ENCODE measurements at places on chromosomes 2 and 18.

- DNase-seq: peak; percentile 15
These were observed 10.4 kb upstream of the FAM228A start for GRCh38 chr2:24164416-24164973.

DNA sequence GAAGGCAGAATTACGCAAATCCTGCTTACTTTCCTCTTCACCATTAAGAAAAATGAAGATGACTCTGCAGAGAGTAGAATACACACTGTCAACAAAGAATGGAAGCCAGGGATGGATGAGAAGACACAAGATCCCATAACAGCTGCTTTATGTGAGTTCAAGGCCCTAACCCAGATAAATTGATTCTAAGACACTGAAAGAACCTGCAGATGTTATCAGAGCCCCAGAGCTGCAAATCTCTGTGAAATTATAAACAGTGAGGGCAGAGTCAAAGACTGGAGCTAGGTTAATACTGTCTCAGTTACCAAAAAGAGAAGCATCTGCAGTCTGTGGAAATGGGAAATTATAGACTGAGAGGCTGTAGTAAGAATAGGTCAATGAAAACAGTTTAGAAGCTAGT is 320.1 kb upstream of the PKDCC start:
- DNase-seq: no peak

DNA sequence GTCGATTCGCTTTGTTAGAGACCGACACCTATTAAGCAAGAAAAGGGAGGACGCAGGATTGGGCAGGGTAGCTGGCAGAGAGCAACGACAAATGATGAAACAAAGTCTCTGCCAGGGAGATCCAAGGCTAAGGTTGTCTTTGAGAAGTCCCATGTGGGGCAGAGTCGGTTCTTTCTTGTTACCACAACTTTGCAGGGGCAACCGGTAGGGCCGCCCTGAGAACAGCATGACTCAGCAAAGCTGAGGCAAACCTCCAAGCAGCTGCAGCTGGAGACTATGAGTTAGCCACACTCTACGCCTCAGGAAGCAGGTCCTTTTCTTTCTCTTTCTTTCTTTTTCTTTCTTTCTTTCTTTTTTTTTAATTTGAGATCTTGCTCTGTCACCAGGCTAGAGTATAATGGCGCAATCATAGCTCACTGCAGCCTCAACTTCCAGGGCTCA is 452.3 kb upstream of the ID2 start:
- DNase-seq: peak; percentile 52

DNA sequence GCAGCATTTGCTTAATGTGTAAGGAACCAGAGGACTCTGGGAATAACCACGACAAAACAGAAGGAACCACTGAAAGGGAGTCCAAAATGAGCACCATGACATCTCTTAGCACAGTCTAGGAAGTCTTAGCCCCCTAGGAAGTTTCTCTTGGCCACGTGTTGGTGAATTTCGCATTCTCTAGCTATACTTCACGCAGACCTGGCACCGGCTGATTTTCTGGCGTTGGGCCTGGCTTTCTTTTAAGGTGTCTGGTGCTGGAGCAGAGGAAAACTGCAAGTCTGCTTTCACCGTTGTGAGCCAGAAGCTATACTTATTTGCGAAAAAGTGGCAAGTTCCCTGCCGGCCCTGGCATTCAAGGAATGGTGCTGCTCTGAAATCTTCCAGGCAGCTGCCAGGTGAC is 156.9 kb downstream of the COL4A4 start:
- no peak for DNase-seq

- DNase-seq: no peak
These were observed 384.3 kb downstream of the PIK3C3 start for GRCh38 chr18:42339372-42339771.

DNA sequence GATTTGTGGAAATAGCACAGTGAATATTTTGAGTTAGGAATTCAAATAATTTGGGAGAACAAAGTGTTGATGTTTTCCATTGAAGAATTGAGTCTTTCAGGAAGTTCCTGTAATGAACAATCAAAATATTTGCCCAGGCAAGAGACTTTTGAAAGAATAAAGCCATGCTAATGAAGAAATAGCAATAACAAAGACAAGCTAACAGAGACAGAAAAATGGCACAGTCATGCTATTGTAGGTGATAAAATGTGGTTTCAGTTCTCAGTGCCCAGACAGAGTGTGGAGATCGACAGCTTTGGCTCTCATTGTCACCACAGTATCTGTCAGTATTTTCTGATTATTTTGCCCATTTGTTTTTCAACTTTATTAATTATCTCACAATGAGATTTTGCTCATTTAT is 490.8 kb upstream of the PIK3C3 start:
- DNase-seq: no peak

DNA sequence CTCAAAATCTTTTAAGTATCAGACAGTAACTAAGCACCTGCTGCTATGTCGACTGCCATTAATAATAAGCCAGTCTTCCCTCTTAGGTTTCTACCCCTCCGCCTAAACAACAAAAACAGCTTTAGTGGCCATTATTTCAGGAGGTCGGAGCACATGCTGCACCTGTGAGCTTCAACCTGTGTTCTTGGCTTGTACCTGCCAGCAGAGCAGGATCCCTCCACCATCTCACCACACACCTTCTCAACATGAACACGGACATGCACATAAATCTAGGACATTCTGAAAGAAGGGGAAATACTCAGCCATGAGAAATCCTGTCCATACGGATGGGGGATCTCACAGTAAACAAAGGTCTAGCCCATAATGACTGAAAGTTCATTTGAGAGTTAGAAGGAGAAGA is 3.7 kb downstream of the CYB5A start:
- DNase-seq: no peak

- no peak for DNase-seq
These were observed 227.2 kb upstream of the SETBP1 start for GRCh38 chr18:44453505-44453904.

DNA sequence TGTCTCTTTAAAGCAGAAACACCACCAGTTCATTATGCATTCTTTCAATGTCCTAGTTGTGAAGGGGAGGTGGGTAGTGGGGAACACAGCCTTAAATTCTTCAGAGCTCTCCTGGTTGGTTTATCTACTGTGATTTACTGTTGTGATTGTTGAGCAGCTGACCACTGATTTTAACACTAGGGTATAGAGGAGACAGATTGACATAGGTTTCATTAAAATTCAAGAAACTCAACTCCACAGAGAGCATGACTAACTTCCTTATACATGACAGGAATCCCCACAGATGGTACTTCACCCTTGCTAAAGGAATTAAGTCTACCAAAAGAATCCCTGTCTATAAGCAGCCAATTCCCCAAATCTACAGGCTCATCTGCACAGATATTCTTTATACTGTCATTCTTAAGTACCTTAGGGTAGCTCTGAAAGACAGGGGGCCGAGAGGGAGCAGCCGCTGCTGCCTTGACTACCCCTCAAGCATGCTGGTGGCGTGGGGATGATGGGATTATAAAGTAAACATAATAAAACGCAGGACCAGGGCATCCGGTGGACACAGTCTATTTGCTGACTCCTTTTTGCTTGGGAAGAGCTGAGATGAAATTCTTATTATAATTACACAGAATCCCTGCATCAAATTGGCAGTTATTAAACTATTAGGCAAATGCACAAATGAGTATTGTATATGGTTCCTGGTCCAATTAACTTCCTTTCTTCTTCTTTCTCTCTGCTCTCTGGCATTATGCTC is 1377.6 kb upstream of the PIK3C3 start:
- no peak for DNase-seq

DNA sequence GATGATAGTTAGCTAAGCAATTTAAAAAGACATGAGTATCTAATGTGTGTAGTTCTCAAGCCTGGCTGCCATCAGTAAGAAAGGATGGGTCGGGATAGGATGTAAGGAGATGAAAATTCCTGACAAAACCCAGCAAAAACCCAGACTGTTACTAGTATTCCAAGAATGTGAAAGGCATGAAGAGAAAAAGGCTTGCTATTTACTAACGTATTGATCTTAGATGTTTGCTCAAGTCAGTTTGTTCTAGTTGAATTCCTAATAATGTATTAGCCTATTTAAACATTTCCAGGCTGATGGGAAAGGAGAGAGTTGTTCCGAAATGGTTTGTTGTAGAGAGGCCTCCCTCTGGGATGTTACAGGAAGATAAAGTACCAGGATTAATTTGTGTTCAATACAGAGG is 88.2 kb downstream of the ZNF532 start:
- no peak for DNase-seq

- no peak for DNase-seq
These were observed 563 bp downstream of the KIF3C start for GRCh38 chr2:25981596-25982272.

DNA sequence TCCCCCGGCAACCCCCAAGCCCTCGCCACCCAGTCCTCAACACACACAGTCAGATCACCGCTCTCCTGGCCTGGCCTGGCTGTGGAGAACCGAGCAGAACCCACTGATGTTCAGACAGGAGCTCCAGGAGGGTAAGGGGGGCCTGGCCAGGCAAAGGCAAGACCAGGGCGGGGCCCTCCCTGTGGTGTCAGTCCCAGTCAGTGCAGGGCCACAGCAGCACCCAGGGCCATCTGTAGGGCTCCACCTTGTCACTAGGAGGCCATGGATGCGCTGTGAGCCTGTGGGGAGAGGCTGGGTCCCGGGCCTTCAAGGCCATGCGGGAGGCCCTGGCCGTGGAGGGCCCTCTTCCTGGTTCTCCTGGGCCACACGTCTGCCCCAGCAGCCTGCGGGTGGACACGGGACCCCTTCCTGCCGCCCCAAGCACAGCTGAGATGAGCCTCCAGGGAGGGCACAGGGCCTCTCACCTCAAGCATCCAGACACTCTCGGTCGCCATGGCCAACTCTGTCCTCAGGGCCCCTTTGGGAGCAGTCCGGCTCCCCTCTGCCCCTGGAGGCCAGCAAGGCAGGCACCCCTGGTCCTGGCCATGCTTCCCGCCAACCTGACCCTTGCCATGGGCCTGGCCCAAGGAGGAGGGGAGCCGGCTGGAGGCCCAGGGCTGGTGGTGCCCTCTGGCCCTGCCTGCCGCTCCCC is 2.0 kb downstream of the ANO7 start:
- DNase-seq: no peak

DNA sequence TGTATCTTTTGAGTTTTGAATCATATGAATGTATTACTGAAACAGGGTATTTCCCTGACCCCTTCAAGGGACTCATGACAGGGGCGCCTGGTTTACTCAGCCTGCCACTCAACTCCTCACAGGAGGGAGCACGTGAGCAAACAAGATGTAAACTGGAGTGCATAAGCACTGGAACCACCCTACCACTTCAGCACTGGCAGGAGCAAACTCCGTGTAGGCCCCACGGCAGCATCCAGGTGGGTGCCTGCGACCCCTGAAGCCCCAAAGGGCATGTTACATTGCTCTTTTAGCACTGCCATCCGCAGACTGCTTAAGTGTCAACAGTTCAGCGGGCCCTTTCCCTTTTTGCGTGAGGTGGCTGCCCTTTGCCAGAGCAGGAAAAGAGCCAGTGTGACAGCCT is 8.2 kb upstream of the DAPL1 start:
- no peak for DNase-seq

DNA sequence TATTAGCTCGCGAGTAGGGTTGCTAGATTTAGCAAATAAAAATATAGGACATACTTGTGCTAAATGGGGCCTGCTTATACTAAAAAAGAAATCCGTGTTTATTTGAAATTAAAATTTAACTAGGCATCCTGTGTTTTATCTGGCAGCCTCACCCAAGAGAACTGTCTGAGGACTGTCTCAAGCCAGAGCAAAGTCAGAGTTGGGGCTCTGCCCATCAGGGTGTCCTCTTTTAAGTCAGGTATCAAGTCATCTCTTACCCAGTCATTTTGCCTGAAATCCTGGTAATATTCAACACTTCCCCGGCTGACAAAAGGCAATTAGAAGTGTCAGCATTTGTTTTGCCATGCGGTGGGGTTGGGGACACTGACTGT is 48.3 kb upstream of the ST3GAL5 start:
- no peak for DNase-seq

DNA sequence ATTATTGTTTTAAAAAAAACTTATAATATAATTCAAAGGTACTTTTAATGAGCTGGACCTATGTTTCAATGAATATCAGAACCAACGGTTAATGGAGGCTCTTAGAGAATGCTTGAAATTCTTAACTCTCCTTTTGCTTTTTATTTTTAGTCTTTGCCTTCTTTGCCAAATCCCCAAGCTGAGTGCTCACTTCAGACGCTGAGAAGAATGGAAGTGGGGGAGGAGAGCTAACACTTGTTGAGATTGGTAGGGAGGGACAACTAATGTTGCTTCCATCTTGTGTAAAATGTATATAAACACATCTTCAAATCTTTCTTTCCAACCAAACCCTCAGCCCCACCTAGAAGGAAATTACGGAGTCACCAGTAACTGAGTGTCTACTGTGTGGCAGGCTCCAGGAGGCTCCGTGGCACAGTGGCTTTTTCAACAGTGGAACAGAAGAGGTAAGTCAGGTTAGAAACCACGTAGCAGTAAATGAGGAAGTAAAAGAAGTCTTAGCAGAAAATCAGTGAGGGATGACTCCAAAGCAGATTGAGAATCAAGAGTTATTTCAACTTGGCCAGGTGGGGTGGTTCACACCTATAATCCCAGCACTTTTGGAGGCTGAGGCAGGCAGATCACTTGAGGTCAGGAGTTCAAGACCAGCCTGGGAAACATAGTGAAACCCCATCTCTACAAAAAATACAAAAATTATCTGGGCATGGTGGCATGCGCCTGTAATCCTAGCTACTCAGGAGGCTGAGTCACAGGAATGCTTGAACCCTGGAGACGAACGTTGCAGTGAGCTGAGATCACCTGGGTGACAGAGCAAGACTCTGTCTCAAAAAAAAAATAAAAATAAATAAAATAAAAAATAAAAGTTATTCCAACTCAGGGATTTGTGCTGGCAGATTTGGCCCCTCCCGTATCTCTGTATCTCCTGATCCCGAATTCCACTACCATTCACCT is 45.0 kb upstream of the CREB1 start:
- DNase-seq: no peak

- no peak for DNase-seq
These were observed 46.9 kb downstream of the PDE11A start for GRCh38 chr2:178025551-178026185.

DNA sequence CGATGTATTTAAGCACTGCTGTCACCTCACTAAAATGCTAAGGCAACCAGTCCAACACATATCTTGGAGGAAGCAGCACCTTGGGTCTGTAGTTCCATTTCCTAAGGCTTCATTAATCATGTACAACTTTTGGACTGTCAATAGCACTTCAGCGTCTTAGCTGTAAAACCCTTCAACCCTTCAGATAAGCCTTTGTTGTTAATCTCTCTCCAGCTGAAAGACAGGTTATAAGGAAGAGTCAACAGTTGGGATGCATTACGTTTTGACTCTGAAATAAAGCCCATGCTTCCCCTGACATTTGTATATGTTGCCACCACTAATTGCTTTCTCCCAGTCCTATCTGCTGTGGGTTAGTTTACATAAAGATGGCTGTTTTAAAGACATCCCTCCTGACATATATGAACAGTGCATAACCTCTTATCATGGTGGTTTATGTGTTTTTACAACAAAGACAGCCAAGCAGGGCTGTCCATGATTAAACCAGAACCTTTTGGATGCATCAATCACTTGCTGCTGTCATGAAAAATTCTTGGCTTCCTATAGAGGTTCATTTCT is 81.5 kb downstream of the EPHA4 start:
- no peak for DNase-seq

Measured in T-helper 2 cell treated with Interferon-gamma antibody and Interleukin-4, amounts not matched to agents 5 μg/mL and 100 μg/mL, for 36 hours (primary cell).